ENCODE measurements at places on chromosomes 5 and 9.

- no peaks in the 10 kb centered on the region for H3K36me3 ChIP-seq
- no peaks in the 10 kb centered on the region for H3K27me3 ChIP-seq
- H3K4me1 ChIP-seq: peaks cover 20% of the 10 kb centered on the region
- peak overlapping the region; percentile 64 for H3K27ac ChIP-seq
Measured at GRCh38 chr5:130601-131131, 38.7 kb downstream of the PLEKHG4B start.

DNA sequence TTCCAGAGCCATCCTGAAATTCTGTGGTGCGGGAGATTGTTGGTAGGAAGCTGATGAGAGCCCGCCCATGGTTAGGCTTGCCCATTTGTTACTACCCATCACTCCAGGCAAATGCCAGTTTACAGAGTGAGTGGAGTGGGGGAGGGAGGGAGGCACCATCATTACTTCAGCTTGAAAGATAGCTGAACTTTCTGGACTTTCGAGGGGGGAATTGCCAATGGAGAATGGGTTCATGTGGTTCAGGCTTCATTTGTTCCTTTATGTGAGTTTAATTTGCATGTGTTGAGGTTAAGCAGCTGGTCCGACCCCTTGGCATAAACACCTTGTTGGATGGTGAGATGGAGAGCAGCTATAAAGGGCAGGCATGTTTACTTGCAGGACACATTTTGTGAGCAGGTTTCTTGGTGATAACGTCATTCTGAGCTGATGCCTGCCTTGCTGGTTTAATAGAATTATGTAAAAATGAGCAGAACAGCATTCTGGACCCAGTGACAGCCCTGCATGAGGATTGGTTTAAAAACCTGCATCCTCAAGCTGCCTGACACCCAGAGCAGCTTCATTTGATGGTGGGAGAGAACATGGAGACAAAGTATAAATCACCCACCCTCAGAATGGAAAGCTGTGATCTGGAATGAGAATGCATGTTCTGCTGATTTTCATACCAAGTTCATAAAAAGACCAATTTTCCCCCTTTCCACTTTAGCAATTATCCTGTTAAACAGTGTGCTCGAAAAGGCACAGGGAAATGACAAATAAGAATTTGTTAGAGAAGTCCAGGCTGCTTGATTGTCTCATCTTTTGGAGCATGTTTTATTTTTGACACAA lies 106.3 kb downstream of the TRIO start:
- H3K4me3 ChIP-seq: no peak overlapping the region
- H3K4me1 ChIP-seq: peaks cover 47% of the 10 kb centered on the region
- no peaks in the 10 kb centered on the region for H3K36me3 ChIP-seq
- DNase-seq: no peak

GRCh38 chr5:53333160-53333559 lies 147.3 kb upstream of the FST start:
- H3K4me3 ChIP-seq: no peak overlapping the region
- peaks cover 20% of the 10 kb centered on the region for H3K4me1 ChIP-seq
- H3K27me3 ChIP-seq: no peaks in the 10 kb centered on the region
- DNase-seq: peak; percentile 84
- H3K36me3 ChIP-seq: no peaks in the 10 kb centered on the region

- H3K27me3 ChIP-seq: no peaks in the 10 kb centered on the region
- H3K4me1 ChIP-seq: no peaks in the 10 kb centered on the region
- no peaks in the 10 kb centered on the region for H3K36me3 ChIP-seq
- DNase-seq: no peak
- no peak overlapping the region for H3K27ac ChIP-seq
Measured at GRCh38 chr5:174358276-174358675, 312.8 kb downstream of the NSG2 start.

Measured in astrocyte (in vitro differentiated cells and primary cell).